ENCODE measurements at places on chromosomes 4 and X.

- no peak for DNase-seq
Observed at GRCh38 chr4:6403400-6403685, 69.1 kb downstream of the PPP2R2C start.

GRCh38 chrX:45110494-45110893 is 90.2 kb downstream of the DIPK2B start:
- DNase-seq, result no peak

DNA sequence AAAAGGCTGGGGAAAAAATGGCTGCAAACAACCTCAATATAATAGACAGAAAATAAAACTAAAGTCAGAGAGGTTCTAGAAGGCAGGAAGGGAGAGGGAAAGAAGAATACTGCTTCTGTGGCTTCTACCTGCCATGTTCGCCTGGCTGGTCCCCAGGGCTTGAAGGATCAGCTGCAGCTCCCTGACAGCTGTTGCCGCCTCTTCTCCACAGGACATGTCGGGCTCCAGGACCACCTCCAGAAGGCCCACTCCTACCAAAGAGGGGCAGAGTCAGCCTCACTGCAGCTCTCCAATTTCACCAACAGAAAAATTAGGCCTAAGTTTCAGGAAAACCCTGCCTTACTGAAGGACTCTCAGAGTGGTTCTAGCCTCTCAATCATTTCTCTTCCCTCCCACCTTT is 44.9 kb downstream of the GATB start:
- no peak for DNase-seq

DNA sequence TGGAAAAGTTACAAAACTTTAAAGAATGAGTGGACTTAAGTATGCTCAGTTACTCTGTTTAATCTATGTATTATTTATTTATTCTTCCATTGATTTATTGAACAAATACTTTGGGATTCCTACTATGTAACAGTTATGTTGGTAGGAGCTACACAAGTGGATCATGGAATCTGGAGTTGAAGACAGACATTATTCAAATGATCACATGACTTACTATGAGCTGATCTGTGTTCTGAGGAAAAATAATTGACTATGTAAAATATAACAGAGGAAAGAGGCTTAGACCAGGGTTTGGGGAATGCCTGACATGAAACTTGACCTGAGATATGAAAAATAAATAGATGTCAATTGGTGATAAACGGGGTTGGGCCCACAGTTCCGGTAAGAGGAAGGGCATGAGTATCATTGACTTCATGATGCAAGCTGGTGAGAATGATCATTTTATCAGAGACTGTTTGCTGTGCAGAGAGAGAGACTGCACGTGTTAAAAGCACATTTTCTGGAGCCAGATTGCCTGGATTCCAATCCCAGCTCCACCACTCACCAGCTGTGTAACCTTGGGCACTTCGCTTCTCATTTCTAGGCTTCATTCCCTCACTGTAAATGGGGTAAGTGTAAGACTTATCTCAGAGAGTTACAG is 179.0 kb downstream of the SPCS3 start:
- no peak for DNase-seq

DNA sequence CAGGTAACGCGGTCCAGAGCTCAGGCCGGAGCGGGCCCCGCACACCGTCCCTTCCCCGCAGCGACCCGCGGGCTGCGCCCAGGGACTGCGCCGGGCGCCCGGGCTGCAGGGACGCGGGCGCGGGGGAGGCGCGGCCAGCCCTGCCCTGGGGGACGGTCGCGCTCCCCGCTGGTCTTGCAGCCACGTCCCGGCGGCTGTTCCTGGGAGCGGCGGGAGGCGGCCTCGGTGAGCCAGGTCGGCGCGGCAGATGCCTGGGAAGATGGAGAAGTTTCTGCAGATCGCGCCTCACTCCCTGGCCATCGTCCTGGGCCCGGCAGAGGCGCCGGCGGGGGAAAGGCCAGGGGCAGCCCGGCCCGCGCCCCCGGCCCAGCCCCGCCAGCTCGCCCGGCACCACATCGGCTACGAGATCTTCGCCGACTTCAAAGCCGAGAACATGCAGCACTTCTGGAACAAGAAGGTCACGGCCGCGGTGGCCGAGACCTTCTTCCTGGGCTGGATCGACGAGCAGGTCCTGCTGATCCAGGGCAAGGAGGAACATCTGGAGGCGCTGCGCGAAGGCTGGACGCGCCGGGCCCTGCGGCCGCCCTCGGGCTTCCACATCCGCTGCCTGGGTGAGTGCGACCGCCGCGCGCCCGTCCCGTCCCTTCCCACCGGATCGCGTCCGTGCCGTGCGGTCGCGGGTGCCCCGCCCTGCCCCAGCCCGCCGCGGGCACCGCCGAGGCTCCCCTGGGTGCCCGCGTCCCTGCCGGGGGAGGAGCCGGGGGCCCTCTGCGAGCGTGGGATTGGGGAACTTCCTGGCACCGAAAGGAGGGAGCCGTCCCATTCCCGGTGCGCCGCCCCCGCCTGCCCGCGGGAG is 107.4 kb upstream of the STOX2 start:
- DNase-seq, result peak; percentile 30
